Ureter (tissue), 1 donor: ENCODE measurements at places on chromosomes 1 and 21. TPM values are rescaled to one million over a fixed set of nuclear protein-coding genes. Genes with fewer than 3 reads are reported as not detected.

The RNU5D-1 gene
- total RNA-seq: not detected

The CFAP141 gene
- not detected for total RNA-seq

The NUDT4B gene
- not detected for total RNA-seq

The CHIT1 gene
- total RNA-seq: 6.6 TPM

The FBXO2 gene
- total RNA-seq: 3.5 TPM

The RIMS3 gene
- 5.3 TPM for total RNA-seq

The NEK7 gene
- 54.1 TPM for total RNA-seq

The ACBD6 gene
- 48.2 TPM for total RNA-seq

The CDA gene
- 3.5 TPM for total RNA-seq

The IL22RA1 gene
- 0.21 TPM for total RNA-seq

The MTF2 gene
- total RNA-seq: 33.2 TPM

The CLEC20A gene
- not detected for total RNA-seq

The LIPI gene
- total RNA-seq: not detected
